ENCODE measurements at places on chromosomes 7 and 10.

- DNase-seq, result no peak
Observed at GRCh38 chr10:18246967-18247366, 106.7 kb downstream of the CACNB2 start.

DNA sequence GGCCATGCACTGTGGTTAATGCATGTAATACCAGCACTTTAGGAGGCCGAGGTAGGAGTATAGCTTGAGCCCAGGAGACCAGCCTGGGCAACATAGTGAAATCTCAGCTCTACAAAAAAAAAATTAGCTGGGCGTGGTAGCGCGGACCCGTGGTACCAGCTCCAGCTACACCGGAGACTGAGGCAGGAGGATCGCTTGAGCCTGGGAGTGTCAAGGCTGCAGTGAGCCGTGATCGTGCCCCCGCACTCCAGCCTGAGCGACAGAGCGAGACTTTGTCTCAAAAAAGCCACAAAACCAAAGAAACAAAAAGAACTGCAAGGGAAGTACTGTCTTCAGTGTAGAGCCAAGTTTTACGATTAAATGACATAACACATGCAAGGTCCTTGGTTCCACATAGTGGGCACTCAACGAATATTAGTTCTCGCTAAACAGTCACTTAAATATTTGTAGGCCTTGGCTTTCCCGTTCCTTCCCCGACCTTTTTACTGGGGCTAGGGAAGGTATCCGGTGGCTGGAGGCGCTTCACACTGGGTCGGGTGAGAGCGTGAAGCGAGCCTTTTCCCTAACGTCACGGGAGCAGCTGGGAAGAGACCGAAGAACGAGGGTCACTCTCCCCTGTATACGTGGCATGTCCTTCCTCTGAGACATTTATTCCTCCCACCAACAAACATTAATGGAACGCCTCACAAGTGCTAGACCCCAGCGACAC is 993 bp upstream of the SND1 start:
- DNase-seq, result no peak

- no peak for DNase-seq
Observed at GRCh38 chr10:115801992-115802391, 471.0 kb downstream of the GFRA1 start.

- DNase-seq, result no peak
Observed at GRCh38 chr10:26869528-26869927, 8.8 kb upstream of the ABI1 start.

- DNase-seq, result no peak
Observed at GRCh38 chr10:19169684-19170083, 121.1 kb downstream of the MALRD1 start.

GRCh38 chr10:26437637-26438461 is at the start of gene APBB1IP:
APBB1IP (plus strand) TSS chr10:26438341; CDS start chr10:26492327, 53,986 bp downstream.
- no peak for DNase-seq

DNA sequence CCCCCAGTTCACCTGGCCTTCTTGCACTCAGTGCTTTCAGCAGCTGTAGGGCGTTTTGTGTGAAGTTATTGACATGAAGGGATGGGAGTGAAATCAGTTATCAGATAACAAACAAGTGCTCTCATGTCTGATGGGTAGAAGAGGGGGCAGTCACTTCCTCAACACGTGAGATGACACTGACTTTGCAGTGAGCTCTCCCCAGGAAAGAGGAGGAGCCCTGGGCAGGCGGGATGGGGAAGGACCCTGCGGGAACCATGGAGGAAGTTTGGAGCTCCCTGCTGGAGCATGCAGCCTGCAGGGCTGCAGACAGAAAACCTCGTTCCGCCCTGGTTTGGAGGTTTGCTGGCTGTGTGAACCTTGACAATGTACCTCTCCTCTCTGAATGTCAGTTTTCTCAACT is 38.7 kb downstream of the GPR26 start:
- DNase-seq, result no peak

- DNase-seq, result no peak
Observed at GRCh38 chr10:116833986-116834985, 15.0 kb upstream of the ENO4 start.

DNA sequence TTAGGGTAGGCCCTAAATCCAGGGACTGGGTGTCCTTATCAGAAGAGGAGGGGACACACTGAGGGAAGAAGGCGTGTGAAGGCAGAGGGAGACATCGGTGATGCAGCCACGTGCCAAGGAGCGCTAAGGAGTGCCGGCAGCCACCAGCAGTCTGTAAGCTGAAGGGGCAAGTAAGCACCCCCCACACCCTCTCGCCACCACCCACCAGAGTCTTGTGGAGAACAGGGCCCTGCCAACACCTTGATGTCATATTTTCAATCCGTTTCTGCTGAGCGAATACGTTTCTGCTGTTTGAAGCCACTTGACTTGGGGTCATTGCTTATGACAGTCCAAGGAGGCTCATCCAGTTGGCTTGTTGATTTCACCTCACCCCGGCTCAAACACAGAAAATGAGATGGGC is 37.9 kb downstream of the RGS10 start:
- DNase-seq, result no peak

DNA sequence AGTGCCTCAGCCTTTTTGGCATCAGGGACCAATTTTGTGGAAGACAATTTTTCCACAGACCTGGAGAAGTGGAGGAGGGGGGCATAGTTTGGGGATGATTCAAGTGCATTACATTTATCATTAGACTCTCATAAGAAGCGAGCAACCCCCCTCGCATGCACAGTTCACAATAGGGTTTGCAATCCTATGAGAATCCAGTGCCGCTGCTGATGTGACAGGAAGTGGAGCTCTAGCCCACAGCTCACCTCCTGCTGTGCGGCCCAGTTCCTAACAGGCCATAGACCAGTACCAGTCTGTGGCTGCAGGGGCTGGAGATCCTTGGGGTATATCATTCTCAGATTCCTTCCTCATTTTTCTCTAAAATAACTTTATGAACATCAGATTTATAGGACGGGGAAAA is 50.8 kb downstream of the ATAD1 start:
- no peak for DNase-seq
